ENCODE measurements at places on chromosomes 7 and 10.

- DNase-seq = peak; percentile 93
Observed at GRCh38 chr10:79390551-79391229, 43.4 kb downstream of the PPIF start.

GRCh38 chr7:28096713-28097112, 83.9 kb downstream of the JAZF1 start:
- DNase-seq = peak; percentile 74

DNA sequence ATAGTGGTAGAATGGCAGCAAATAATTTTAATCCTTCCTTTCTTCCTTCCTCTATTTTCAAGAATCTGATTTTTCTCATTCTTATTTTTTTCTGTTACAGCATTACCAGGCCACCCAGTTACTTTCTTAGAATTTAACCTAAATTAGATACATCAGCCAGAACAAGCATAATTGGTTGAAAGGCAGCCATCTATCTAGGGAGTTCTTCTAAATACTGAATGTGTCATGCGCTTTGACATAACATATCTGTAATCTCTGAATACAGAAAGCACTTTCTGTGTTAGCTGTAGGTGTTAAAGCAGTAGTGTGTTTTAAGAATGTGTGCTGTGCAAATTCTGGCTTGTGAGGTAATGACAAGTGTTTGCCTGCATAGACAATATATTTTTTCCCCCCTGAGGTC, 97.3 kb downstream of the BTRC start:
- peak; percentile 30 for DNase-seq

DNA sequence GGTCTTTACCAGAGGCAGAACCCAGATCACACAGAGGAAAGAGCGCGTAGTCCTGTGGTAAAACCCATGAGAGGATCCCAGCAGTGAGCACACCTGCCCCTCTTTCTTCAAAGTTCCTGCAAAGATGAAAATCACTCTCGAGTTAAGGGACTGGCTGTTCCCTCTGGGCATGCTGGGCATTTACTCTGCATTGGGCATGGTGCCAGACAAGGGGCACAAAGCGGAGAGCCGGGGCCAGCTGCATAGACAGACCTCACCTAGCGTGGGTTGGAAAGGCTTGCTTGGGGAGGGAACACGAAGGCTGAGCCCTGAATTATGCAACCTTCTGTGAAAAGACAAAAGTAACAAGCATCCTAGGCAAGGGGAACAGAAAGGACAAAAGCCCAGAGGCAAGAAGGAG, 120.0 kb upstream of the TCERG1L start:
- DNase-seq = no peak

- no peak for DNase-seq
Observed at GRCh38 chr7:85734823-85735222, 548.0 kb upstream of the SEMA3D start.
